ENCODE measurements at places on chromosomes 2 and 18.

GRCh38 chr18:35443434-35443833 is 54.3 kb downstream of the INO80C start:
- DNase-seq, result no peak

DNA sequence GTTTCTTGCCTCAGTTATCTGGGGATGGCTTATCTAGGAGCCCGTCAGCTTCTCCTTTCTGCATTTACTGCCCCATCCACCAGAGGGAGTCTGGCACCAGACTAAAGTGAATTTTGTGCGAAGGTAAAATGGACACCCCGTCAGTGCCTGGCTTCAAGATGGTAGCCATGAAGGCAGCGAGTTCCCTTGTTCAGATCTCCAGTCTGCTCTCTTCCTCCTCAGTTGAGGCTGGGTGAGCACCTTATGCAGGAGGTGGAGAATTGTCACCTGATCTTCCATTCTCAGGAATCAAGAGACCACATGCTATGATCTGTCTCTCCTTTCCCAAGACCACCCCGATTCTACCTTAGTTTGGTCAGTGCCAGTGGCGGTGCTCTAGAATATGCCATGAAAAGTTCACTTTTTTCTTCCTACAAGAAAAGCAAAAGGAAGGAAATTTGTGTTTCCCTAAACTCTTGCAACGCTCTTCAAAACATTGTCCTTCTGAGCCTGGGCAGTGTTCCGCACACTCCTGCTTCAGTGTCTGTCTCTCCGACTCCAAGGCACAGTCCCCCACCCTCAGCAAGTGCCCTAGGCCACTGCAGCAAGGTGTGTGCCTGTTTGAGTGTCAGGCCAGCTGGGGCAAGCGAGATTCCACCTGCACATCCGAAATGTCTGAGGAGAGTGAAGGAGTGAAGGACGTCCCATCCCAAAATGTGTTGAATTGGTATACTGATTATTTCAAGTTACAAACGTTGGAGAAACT is 168.6 kb downstream of the SS18 start:
- peak; percentile 3 for DNase-seq

DNA sequence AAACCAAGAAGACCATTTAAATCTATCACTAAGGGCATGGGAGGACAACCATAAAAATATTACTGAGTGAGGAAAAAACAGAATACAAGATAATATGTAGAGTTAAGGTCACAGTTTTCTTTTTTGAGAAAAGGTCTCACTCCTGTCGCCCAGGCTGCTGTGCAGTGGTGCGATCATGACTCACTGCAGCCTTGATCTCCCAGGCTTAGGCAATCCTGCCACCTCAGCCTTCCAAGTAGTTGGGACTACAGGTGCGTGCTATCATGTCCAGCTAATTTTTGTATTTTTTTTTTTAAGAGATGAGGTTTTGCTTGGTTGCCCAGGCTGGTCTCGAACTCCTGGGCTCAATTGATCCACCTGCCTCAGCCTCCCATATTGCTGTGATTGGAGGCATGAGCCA is 24.0 kb downstream of the POLR1A start:
- DNase-seq, result no peak

DNA sequence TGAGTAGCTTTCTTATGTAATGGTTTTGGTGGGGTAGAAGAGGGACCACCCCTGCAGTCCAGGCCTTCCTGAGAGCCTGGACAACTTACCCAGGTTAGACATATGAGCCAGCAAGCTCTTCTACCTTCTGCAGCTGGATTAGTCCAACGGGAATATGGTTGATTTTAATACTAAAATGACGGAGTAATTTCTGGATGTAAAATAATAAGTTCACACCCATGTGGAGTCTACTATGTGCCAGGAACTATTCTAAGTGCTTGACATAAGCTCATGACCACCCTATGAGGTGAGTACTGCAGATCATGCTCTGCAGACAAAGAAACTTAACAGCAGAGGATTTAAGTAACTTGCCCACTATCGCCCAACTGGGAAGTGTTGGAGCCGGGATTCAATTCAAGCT is 45.5 kb downstream of the DPP4 start:
- DNase-seq, result no peak

DNA sequence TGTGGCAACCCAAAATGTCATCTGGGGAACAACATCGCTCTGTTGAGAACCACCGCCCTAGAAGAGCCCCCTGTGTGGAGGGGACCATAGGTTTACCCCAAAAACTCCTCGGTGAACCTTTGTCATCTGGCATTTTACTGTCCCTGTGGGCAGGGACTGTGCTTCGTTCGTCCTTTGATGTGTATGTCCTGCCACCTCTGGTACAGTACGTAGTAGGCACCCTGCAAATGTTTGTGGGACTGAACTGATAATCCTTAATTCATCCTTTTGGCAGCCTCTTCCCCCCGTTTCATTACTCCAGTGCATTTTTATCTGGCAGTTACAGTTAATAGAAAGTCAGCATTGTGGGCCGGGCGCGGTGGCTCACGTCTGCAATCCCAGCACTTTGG is 728 bp downstream of the NAPG start:
- DNase-seq, result no peak

DNA sequence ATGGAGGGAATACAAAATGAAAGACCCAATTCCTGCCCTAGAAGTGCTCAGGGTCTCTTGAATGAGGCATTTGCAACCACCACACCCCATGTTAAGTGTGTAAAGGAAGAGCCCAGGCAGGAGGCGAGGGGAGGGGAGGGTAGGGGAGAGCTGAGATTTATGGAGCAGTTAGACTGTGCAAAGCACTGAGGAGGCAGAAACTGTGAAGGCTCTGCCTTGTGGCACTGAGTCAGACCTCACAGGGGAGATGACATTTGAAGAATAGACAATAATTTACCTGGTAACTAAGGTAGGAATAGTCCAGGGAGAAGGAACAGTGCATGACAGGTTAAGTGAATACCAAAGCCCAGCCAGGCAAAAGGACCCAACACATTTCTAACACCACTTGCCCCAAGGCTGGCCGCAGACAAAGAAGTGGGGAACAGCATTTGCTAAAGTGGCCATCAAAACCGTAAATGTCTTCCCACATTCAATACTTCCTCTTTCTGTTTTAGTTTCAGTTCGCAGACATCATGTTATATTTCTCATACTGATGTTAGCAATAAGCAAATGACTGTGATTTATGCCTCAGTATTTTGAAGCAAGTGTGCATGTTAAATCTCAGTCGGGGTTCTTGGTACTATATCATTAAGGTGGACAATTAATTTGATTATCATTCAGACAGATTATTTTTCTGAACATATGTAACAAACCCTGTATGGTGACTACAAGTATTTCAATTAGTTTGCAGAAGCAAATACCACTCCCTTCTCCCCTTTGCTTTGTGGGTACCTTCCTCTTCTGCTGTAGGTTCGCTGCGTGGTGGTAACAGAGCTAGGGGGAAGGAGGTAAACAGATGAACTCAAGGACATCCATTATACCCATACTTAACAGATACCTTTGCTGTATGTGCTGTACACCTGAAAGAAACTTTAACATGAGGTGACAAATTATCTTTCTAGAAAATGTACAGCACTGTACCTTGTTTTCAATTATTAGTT is 27.5 kb downstream of the CDH20 start:
- no peak for DNase-seq

GRCh38 chr2:176317199-176317598 is 48.0 kb downstream of the MTX2 start:
- peak; percentile 42 for DNase-seq

GRCh38 chr2:142824756-142825155 is 52.7 kb upstream of the KYNU start:
- DNase-seq, result no peak

- DNase-seq, result no peak
Measured at GRCh38 chr2:166725927-166726924, 162.1 kb upstream of the XIRP2 start.

DNA sequence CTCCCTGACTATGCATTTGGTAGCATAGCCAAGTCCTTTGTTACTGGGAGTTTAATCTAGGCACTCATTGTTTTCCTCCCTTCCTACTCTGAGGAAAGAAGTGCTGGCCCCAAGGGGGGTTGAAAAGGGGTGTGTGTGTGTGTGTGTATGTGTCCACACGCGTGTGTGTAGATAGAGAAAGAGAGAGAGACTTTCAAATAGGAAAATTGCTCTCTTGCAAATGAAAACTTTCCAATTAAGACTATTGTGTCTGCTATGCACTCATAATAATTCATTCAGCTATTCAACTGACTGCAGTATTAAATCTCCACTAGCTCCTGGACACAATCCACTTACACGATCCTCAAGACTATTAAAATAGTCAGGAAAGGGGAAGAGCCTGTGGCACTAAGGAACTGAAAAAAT is 92.9 kb upstream of the CSRNP3 start:
- no peak for DNase-seq

DNA sequence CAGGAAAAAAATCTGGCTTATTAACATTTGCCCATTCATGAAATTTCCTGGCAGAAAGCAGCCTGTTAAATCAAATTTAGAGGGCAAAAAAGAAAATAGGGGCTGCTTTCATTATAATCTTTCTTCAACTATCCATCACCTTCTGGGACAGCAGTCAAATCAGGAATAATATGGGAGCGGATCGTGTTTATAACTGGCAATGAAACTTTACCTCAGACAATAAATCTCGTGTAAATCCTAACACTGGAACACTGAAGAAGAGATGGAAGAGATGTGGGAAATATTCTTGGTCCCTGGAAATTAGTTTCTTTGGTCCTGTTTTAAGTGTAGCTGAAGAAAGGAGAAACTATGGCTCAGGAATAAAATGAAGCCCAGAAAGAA is 77.5 kb upstream of the SERTAD2 start:
- no peak for DNase-seq

DNA sequence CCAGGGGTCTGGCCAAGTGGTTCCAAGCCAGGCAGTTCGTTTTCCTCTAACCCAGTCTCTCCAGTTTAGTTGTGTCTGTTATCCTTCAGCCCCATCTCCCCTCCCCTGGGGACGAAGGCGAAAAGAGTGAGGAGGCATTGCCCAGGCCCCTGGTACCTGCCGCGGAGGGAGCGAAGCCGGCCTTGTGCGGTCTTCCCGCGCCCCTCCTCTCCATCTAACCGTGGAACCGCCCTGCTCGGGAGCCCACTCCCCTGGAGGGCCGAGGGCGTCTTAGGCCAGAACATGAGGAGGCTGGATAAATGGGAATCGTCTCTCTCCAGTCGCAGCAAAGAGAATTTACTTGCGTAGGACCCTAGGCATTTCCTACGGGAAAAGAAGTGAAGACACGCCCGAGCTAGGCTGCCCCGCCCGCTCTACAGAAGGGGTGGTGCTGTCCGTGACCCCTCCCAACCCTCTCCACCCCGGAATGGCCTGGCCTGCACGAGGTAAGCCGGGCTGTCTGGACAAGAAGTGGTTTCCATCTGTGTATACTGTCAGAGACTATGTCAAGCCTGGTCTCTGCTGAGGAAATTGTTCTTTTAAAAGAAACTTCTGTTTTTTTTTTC is 156.2 kb downstream of the MIB1 start:
- no peak for DNase-seq

- DNase-seq, result peak; percentile 80
Measured at GRCh38 chr2:26946841-26947784, 23.3 kb upstream of the MAPRE3 start.
